Nephron progenitor cell (in vitro differentiated cells): ENCODE measurements at places on chromosomes 2 and 18.

GRCh38 chr18:5975111-5976002, 80.0 kb upstream of the TMEM200C start:
- no peak overlapping the region for H3K4me3 ChIP-seq
- no peaks in the 10 kb centered on the region for H3K36me3 ChIP-seq
- no peak for DNase-seq
- H3K27ac ChIP-seq: peak overlapping the region; percentile 59
- peaks cover 14% of the 10 kb centered on the region for H3K4me1 ChIP-seq

DNA sequence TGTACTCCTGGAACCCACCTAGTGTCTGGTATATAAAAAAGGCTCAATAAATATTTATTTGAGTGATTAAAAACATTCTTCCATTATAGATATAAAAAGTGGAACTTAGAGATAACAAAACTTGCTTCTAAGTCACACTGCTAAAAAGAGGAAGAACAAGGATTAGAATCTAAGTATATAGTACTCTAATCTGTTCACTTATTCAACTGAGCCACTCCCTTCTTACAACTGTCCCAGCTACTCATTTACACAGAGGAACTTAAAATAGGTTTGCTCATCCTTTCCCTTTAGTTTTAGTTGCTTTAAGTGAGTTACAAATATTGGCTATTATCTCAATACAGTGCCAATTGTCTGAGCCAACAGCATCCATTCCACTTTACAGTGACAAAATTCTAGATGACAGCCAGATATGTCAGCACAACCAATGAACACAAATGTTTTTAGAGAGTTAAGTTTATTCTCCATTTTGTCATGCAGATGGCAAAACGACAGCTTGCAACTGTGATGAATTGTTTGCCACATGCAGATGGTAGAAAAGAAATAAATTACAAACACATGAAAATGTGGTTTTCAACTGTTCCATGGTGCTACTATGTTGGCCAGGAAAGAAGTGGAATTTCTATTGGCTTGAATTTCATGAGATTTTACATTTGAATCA, 280.7 kb upstream of the ZC3H15 start:
- no peaks in the 10 kb centered on the region for H3K27me3 ChIP-seq
- peaks cover 4% of the 10 kb centered on the region for H3K4me1 ChIP-seq
- no peak overlapping the region for H3K27ac ChIP-seq
- no peak overlapping the region for H3K4me3 ChIP-seq
- no peaks in the 10 kb centered on the region for H3K36me3 ChIP-seq

GRCh38 chr2:15762449-15762848, 170.8 kb downstream of the DDX1 start:
- H3K4me1 ChIP-seq: peaks cover 65% of the 10 kb centered on the region
- peaks cover 16% of the 10 kb centered on the region for H3K27me3 ChIP-seq
- no peak overlapping the region for H3K27ac ChIP-seq
- peaks cover 16% of the 10 kb centered on the region for H3K36me3 ChIP-seq

GRCh38 chr18:50453014-50453680, 78.3 kb downstream of the SKA1 start:
- H3K36me3 ChIP-seq: no peaks in the 10 kb centered on the region
- peaks cover 7% of the 10 kb centered on the region for H3K27me3 ChIP-seq
- no peak overlapping the region for H3K27ac ChIP-seq
- peaks cover 32% of the 10 kb centered on the region for H3K4me1 ChIP-seq
- no peak overlapping the region for H3K4me3 ChIP-seq
- DNase-seq: no peak

- H3K4me3 ChIP-seq: no peak overlapping the region
- DNase-seq: no peak
- no peaks in the 10 kb centered on the region for H3K36me3 ChIP-seq
These were observed 147.9 kb upstream of the ACAA2 start for GRCh38 chr18:49961271-49961670.

- peaks cover 13% of the 10 kb centered on the region for H3K4me1 ChIP-seq
- H3K27me3 ChIP-seq: peaks cover 7% of the 10 kb centered on the region
- H3K27ac ChIP-seq: no peak overlapping the region
- H3K36me3 ChIP-seq: no peaks in the 10 kb centered on the region
- no peak for DNase-seq
These were observed 147.6 kb downstream of the CYP26B1 start for GRCh38 chr2:72000110-72000509.

DNA sequence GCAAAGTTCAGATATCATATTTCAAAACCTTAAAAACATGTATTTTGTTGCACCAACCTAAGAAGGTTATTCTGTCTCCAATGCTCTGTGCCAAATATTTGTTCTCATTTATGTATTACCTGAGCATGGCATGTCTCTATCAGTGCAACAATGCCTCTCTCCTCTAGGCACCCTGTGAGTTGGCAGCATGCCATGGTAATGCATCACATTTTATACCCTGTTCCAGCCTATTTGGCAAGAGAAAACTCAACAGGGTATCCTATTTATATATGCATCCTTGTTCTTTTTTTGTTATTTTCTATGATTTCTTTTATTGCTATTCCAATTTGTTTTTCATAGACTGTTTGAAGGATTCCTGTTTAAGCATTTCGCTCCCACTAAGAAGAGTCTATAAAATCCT, 126.3 kb upstream of the NRXN1 start:
- no peaks in the 10 kb centered on the region for H3K4me1 ChIP-seq
- DNase-seq: no peak
- H3K27me3 ChIP-seq: peaks cover 4% of the 10 kb centered on the region
- no peak overlapping the region for H3K4me3 ChIP-seq

- peaks cover 49% of the 10 kb centered on the region for H3K4me1 ChIP-seq
- H3K27me3 ChIP-seq: peaks cover 10% of the 10 kb centered on the region
- H3K4me3 ChIP-seq: peak overlapping the region; percentile 19
These were observed 115.5 kb downstream of the TWIST2 start for GRCh38 chr2:238963161-238963970.

DNA sequence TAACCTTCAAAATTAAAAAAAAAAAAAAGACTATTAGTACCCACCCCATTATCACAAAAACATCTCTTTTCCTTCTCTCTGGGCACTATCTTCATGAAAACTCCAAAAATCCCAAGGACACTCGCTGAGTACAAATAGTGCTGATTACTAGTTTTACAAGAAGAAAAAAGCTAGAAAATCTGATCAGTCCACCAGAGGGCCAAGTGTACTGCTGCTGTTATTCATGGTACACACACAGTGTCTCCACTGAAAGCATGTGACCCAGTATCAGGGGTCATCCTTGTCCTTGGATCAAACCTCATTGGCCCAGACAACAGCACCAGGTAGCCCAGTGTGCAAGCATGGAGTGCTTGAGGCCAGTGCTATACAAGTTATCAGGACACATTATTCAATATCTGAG, 382.7 kb upstream of the KLHL29 start:
- no peaks in the 10 kb centered on the region for H3K36me3 ChIP-seq
- DNase-seq: no peak
- no peak overlapping the region for H3K4me3 ChIP-seq
- H3K27me3 ChIP-seq: peaks cover 8% of the 10 kb centered on the region
- no peak overlapping the region for H3K27ac ChIP-seq

DNA sequence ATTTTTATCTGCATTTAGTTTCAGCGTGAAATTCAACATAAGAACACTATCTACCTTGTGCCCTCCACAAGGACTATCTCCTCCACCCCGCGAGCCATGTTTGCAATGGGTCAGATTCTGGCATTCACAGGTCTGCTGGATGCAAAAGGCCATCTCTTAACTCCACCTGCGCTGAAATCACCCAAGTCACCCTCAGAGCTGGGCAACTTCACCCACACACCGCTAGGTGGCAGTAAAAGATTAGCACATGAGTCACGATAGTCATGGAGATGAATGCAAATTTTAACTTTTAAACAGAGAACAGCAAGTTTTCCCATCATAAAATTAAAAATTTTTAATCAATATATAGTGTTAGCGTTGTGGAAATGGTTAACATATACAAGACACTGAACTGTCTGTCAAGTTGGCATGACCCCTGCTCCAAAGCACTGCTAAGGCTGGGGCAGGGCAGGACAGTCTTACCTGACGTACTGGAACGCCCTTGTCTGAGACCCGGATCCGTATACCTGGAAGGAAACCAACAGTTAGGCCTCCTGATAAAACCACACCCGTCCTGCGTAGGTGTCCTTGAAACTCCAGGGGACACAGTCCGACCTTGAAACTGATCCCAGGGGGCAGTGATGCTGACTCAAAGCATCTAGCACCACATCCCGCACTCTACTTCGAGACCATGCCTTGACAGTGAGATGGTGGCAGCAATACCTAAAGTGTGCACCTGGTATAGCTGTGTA, 89.6 kb downstream of the UXS1 start:
- no peak overlapping the region for H3K27ac ChIP-seq
- peaks cover 3% of the 10 kb centered on the region for H3K27me3 ChIP-seq
- peak; percentile 60 for DNase-seq
- peaks cover 26% of the 10 kb centered on the region for H3K36me3 ChIP-seq
